ENCODE measurements at places on chromosomes 3 and 15.

- DNase-seq: no peak
Observed at GRCh38 chr3:72973786-72974185, 22.8 kb upstream of the PPP4R2 start.

DNA sequence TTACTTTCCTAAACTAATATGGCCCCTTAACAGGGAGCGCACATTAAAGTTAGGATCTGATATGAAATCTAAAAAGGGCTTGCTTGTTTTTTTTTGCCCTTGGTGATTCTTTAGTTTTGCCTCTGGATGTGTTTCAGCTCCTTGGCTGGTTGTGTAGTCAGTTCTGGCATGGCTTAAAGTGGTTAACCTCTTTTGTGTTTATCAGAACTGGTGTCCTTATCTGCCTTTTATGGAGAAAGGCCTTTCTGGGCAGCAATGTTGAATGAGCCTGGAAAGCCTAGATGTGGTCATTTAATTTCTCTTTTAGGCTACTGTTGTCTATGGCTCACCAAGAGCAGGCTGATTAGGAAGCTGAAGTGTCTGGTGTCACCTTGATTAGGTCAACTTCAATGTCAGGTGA lies 254.5 kb upstream of the ROPN1 start:
- DNase-seq: peak; percentile 44

DNA sequence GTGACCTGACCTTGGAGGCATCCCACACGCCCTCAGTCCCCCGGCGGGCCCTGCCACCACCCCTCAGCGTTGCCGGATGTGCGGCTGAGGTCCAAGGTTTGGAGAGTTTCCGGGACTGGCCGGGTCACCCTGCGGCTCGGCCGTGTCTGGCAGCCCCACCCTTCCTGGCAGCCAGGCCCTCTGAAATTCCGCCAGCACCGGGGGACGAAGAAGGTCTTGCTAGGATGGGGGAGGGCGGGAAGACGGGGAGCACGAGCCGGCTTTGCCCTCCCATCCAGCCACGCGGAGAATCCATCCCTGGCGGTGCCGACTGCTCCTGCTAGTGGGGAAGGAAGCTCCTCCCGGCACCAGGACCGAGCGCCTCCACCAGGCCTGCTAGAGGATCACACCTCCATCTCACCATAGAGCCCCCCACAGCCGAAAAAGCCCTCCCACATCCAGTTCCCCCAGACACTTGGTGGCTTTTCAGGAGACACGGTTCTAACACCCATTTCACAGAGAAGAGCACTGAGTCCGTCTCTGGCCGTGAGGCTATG lies 81.5 kb downstream of the CPN2 start:
- no peak for DNase-seq

DNA sequence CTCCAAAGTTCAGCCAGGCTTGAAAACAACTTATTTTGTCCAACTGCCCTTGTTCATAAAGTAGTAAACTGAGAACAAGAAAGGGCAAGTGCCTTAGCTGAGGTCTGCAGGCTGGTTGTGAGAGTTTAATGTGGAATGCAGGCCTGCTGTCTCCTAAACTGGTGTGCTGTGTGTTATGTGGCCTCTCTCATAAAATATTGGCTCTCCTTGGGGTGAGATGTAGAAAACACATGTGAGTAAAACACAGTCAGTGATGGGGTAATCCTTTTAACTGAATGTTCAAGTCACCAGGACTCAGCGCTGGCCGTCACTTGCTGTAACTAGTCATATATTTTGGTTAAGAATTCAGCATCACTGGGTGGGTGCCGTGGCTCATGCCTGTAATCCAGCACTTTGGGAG lies 7.1 kb upstream of the ST6GAL1 start:
- no peak for DNase-seq

DNA sequence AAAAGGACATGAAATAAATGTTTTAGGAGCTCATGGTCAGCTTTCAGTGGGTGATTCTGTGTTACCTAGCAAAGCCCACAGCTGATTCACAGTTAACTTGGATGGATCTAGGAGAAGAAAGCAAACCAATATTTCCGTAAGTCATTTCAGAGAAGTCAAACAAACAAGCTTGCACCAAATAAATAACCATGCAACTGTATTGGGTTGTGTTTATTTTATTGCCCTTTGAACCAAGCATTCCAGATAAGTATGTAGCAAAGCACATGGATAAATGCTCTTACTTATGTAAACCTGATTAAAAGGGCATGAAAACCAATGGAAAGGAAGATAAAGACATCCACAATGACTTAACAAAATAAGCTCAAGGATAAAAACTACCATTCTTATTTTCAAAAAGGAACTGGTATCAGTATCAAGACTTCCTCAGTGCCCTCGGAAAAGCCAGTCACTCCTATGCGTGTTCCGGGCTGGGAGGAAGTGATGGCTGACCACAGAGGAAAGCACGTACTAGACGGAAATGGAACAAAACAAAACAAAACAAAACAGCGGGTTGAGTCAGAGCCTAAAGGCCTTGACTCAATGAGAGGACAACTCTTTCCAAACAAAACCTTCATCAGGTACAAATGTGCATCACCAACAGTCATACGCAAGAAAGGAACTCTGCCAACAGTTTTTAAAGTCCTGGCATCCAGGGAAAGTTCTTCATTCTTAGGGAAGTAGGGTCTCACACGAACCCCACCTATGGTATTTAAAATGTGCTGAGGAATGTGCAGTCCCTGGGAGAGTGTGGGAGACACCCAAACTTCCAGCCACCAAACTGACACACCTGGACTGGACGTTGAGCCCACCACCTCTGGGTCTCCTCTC lies 103.3 kb downstream of the SNRK start:
- DNase-seq: peak; percentile 81

DNA sequence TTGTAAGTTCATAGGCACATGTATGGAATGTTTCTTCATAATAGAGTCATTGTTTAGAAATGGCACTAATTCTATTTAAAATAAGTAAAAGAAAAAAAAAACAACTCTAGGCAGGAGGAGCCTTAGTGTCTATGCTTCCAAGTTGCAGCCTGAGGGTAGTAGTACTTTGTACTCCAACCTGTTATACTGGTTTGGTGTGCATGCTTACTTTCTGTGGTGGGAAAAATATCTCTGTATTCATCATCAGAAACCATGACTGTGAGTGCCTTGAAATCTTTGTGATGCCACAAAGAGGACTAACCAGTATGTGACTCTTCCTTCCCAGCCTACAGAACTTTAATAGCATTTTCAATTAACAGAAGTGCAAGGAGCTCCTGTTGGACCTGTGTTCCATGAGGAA lies 4.4 kb downstream of the NAALADL2 start:
- no peak for DNase-seq

DNA sequence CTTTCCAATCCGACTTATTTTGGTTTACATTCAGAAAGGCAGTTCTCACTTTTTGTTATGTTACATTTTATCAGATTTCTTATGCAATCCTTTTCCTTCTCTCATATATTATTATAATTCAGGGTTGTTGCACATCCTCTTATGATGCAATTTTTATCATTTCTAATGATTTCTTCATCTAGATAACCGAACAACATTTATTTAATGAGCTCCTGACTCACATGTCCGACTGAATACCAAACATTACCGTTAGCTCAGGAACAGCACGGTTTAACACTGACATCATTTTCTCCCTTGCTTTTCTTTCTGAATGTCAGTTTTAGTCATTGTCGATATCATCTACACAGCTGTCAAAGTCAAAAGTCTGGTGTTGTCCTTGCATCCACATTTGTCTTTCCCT lies 199.2 kb downstream of the BCHE start:
- DNase-seq: no peak

- no peak for DNase-seq
Observed at GRCh38 chr3:126667631-126668449, 12.9 kb upstream of the TXNRD3 start.

DNA sequence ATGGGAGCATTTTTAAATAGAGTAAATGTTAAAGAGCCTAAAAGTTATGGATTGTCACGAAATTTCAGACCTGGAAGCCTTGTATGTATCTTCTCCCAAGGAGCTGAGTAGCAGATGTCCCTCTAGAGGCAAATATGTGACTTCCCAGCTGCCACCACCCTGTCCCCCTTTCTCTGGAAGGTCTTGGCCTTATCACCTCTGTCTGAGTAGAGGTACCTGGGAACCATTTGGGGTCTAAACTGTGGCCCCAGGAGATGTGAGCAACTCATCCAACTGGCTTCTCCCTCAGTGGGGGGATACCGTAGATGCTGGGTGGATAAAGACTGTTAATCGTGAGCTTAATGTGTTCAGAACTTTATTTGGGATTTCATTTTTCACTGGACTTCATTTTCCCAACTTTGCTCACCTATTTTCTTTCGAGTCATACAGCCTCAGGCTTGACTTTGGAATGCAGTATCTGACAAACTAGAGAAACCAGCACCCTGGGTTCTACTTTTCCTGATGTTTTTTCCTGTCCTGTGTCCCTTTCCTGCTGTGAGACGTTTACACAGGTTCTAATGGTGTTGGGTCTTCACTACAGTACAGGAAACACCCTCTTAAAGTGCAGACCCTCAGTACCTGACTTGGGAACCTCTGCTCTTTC lies 53.3 kb upstream of the CCR4 start:
- DNase-seq: no peak

DNA sequence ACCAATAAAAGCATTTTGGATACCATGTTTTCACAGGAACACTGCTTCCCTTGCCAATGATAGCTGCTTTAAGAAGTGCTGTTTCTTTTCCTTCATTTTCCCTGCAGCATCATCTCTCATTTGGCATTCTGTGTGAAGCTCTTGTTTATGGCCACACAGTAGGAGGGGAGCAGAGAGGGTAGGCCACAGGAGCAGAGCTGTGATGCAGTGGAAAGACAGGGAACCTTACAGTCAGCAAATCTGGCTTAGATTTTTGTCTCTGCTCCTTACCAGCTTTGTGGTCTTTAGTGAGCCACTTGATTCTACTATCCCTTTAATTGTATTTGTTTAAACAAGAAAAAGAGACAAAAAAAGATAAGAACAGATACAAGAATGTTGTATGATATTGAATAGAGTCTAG lies 138.7 kb downstream of the RPL22L1 start:
- no peak for DNase-seq

DNA sequence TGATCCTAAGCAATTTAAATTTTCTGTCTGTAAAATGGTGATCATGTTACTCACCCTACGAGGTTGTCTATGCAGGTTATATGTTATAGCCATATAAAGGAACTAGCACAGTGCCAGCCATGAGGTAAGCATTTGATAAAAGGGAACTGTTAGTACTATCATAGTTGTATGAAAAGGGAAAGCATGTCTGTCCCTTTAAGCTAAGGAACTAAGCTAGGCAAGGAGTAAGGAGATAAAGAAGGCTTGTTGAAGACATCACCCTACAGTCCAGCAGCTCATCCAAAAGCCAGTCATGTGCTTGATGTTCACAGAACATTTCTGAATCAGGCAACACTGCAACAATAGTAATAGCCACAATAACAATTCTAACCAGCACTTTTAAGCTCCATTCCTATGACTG lies 243.9 kb downstream of the ZBTB20 start:
- DNase-seq: peak; percentile 93

GRCh38 chr3:99952306-99952705 lies 134.6 kb downstream of the CMSS1 start:
- no peak for DNase-seq

DNA sequence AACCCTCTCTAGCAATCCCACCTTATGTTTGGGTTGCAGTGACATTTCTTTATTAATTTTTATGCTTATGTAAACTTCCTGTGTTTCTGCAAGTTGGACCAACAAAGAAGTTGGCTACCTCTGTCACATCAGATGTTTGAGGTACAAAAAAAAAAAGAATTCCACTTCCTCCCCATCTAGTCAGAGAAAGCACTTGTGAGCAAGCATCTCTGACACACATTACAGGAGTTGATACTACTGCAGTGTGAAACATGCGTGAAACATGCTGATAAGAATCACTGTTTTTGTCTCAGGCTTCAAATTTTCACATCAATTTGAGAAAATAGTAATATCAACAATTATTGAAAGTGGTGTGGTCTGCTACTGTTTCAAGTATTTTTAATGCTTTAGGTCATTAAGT lies 1.3 kb downstream of the SCAANT1 start:
- DNase-seq: peak; percentile 42

GRCh38 chr3:184231671-184232070 lies 2.3 kb downstream of the VWA5B2 start:
- DNase-seq: no peak

DNA sequence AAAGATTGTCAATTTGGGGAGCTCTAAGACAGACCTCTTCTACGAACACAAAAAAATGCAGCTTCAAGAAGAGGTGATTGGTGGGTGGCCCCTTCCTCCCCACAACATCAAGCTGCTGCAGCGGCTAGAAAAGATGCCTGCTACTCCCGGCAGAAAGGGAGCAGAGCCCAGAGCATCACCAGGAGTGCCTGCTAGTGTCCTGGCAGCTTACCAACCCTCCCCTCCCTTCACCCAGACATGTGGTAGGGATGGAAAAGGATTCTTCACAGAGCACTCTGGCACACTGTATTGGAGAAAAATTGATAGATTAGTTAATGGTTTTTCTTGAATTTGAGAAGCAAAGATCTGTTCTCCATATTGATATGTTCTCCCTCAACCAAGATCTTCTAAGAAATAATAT lies 10.8 kb downstream of the IP6K1 start:
- DNase-seq: no peak

DNA sequence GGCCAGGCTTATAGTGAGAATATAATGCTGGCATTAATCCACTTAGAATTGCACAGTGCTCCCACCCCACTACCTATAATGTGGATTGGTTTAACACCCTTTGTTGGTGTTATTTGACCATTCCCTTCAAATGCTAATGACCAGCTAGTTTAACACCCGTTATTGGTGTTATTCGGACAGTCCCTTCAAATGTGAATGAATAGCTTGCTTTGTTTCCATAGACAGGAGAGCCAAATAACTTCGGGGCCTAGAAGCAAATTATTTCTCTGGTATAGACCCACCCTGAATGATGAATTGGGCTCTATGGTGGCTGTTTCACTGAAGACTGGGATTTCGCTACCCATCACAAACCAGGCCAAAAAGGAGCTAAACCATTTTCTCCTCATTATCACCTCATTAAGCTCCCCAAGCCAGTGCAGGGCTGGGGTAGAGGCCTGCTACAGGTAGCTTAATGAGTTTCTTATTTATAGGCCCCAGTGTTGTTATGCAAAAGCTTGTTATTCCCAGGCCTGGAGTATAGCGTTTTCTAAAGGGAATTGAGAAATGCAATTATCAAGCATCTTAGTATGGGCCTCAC lies 494.1 kb upstream of the DPH6 start:
- no peak for DNase-seq

DNA sequence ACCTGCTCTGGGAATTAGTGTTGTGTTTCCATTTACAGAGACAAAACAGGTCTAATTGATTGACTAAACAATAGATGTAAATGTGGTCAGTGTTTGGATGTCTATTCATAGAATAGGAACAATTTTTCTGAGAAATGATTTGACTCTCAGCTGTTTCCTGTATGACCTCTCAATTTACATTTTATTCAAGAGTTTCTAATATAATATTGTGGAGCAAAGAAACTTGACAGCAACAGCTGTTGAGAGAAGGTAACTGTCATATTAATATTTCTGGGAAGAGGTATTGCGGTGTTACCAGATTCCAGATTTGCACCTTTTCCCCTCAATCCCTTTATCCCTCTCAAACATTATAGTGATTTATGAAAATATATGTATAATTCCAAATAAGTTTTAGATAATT lies 3.7 kb upstream of the NR1I2 start:
- no peak for DNase-seq

DNA sequence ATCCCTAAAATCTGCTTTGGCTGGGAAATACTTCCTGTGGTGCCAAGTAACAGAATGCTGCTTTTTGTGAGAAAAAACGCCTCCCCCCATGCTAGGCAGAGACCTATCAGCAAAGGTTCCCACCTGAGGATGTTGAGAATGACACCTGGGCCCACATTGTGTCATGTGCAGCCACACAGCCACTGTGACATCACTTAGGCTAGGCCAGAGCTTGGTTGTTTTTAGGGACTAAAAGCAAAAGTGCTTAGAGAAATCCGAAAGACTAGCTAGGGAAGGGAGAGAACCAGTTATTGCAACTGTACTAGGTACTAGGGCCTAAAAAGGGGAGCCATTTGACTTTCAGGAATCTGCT lies 6.2 kb downstream of the ZDHHC3 start:
- DNase-seq: no peak
